ENCODE measurements at places on chromosomes 13 and 19.

DNA sequence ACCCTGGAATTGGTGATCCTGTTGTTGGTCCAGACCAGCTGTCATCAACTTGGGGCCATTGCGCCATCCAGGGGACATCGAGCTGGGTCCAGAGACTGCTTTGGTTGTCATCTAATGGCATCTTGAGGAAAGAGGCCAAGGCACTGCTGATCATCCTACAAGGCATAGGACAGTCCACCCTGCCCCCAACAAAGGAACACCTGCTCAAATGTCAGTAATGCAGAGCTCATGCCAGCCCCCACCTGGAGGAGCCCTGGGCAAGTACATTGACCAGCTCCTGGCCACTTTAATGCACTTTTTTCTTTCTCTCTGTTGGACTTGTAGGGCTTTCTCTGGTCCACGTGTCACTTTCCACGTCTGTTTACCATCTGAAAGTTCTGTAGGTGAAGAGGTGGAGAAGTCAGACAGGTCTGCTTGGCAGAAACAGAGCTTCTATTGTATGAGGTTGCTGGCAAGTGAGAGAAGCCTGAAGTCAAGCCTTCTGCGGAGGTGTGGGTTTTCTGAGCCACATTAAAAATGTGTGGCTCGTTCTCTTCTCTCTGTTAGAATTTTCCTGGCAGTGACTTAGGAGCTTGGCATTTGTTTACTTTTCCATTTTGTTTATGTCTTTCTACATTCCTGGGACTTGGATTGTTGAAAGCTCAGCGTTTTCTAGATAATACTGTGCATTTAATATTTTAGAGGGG is 124.0 kb upstream of the RNF113B start:
- peak; percentile 44 for DNase-seq

GRCh38 chr19:48868114-48868886 is at the start of gene PLEKHA4:
Gene PLEKHA4, minus strand, starts transcription at chr19:48868617. Its CDS starts 997 bp downstream, at chr19:48867620.
- DNase-seq: peak; percentile 71

- peak; percentile 61 for DNase-seq
These were observed at the start of gene GPR183 for GRCh38 chr13:99307247-99307646. Gene GPR183, minus strand, starts transcription at chr13:99307399. Its CDS starts 11,254 bp downstream, at chr13:99296145.

GRCh38 chr13:63948045-63948444 is 2532.4 kb upstream of the PCDH20 start:
- no peak for DNase-seq

GRCh38 chr13:99596180-99596579 is 94.9 kb downstream of the TM9SF2 start:
- no peak for DNase-seq

DNA sequence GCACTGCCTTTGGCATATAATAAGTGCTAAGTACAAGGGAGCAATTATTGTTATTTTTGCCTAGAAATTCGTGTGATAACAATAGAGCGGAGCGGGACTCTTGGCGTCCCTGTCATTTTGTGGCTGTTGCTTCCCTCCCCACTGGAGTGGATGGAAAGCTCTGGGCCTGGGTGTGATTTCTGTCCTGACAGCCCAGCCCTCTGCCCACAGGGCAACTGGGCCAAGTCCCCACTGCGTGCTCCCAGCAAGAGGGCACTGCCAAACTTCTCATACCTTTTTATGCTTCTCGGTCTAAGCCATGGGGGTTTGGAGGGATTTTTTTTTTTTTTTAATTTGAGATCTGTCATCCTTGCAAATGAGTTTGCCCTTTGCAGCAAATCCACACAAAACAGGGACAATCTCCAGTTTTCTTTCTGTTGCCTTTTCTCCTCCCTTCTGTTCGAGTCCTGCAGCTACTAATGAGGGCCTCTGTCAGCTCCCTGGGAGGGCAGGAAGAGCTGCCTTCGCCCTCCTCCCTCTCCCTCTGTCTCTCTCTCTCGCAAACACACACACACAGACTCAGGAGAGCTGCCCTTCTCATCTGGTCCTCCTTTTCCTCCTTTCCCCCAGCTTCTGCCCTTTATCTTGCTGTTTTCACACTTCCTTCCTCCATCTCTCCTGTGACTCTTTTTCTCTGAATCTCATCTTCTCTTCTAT is 103.9 kb downstream of the DNAJC15 start:
- DNase-seq: no peak

DNA sequence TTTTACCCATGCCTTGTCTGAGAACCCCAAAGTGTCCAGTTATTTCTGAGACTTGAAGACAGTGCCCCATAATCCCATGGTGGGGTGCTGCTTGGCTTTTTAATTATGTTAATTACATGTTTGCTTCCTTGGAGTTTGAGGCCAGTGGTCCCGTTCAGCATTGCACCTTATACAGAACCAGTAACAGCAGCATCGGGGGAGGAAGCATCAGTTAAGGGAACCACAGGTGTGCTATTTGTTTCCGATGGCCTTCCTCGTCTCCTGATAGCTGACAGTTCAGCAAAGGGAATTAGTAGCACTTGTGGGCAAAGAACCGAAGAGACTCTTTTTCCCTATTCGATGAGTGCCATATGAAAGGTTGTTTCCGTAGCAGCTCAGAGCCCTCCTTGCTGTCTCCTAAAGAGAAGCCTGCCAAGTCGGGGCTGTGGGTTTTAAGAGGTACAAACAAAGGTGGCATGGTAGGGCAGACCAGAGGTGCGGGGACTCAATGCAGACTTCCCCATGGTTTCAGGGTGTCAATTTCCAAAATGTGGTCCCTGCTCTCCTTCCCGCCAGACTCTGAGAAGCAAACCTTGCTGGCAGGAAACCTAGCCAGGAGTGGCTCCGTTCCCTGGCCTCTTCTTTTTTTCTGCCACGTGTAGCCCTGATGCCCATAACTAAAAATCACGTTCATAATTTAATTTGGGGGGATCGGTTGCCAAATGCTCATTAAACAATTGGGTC is 225.2 kb upstream of the TSHZ3 start:
- DNase-seq: no peak

DNA sequence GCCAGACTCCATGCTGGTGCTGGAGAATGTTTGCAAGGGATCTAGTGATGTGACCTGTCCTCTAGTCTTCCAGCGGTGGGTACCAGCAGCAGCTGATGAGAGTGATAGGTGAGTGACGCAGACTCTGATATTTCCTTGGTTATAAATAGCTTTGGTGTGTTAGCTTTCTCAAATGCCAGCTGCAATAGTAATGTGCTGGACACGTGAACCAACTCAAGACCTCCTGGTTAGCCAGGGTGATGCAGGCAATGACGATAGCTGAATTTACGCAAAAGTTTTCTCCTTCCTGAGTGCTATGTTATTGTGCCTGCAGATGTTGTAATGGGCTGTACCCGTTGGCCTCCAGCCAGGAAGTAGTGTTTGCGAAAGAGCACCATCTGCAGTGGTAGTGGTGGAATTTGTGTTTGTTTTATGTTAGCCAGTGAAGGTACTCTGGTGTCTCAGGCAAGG is 129.5 kb downstream of the CYSLTR2 start:
- DNase-seq: peak; percentile 24

GRCh38 chr19:3983936-3984583 is 1.2 kb downstream of the EEF2 start:
- DNase-seq: peak; percentile 53

DNA sequence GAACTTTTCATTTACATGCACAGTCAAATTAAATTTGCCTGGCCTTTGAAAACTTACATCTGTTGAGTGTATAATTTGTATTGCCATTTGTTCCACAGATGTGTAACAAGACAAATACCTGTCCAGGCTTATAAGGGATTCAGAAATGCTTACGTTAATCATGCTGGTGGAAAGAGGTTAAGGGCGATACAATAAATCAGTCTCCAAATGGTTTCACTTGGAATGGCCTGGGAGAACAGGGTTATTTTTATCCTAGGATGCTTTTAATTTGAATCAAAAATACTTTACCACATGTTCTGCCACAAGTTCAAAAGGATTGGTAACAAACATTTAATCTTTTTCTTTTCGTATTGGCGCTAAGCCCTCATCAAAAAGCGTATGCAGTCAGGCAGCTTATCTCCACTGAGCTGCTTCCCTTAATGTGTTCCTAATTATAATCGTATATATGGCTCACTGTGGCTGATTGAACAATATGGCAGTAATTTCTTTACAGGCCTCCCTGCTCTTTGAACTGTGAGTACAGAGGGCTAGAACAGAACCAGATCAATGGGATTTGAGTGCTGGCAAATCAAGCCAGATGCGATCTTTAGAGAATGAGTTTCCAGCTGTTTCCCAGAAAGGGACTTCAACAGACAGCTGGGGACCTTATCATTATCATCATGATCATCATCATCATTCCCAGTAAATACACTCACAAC is 425.7 kb downstream of the SPRY2 start:
- DNase-seq: no peak

- DNase-seq: no peak
These were observed 112.5 kb downstream of the SACS start for GRCh38 chr13:23320926-23321534.

DNA sequence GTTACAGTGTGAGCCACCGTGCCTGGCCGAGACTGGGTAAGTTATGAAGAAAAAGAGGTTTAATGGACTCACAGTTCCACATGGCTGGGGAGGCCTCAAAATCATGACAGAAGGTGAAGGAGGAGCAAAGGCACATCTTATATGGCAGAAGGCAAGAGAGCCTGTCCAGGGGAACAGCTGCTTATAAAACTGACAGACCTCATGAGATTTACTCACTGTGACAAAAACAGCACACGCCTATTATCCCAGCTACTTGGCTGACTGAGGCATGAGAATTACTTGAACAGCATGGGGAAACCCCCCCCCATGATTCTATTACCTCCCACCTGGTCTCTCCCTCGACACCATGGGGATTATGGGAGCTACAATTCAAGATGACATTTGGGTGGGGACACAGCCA is 23.4 kb upstream of the ZNF561 start:
- no peak for DNase-seq

GRCh38 chr13:50419896-50420295 is 404.7 kb downstream of the KCNRG start:
- DNase-seq: no peak

GRCh38 chr13:25136880-25137787 is 35.0 kb downstream of the AMER2 start:
- no peak for DNase-seq

- peak; percentile 63 for DNase-seq
These were observed 2.5 kb downstream of the CFD start for GRCh38 chr19:861756-862580.

DNA sequence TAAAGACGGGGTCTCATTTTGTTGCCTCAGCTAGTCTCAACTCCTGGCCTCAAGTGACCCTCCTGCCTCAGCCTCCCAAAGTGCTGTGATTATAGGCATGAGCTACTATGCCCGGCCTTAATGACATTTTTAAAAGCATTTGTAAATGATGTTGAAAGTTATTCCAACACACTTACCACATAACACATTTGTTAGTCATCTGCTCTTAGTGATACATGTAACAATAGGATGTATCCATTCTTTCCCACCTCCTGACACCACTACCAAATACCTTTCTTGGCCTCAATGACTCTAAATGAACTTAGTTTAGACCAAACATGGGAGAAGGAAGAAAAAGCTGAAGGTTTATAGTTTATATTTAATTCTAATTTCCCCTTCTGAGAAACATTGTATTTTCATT is 59.8 kb upstream of the MEDAG start:
- DNase-seq: no peak

- DNase-seq: peak; percentile 83
These were observed 2.0 kb downstream of the OLFM2 start for GRCh38 chr19:9934132-9934950.

- peak; percentile 7 for DNase-seq
These were observed 33.8 kb upstream of the GTF2F2 start for GRCh38 chr13:45086484-45086883.

DNA sequence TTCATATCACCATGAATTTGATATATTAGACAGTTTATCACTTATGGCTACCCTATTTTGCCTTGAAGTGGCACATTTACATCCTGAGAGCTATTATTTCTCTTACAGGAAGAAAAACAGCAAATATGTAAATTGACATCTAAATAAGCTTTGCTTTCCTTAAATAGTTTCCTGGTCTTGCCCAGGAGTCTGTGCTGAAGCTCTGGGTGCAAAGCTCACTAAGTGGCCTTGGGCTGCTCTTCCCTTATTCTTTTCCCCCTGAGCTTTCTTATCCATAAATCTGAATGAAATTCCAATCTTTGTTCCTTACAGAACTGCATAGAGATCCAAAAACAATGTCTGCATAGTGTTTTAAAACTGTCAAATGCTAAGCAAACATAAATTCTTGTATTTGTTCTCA is 56.3 kb downstream of the TNFSF13B start:
- DNase-seq: no peak

DNA sequence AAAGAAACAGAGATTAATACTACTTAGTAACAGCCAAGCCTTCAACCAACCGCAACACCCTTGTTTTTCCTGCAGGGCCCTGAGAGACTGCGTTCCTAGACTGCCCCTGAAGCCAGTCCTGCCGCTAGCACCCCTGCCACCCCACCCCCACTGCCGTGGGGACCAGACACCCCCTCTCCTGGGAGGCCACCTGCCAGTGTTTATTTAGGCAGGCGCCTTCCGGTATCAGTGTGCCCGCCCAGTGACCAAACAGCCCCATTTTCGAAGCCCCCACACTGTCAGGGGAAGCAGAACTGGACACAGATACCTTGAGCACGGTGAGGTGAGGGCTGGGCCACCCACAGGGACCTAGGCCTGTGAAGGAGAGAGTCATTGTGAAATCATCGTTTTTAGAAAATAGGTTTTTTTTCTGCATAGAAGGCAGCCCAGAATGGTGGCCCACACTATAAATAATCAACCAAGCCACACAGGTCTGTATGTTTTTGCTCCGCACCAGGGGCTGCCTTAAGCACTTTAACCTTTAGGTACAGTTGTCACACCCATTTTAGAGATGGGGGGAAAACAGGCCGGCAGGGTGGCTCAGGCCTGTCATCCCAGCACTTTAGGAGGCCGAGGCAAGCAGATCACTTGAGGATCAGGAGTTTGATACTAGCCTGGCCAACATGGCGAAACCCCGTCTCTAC is 3.5 kb upstream of the TLE5 start:
- DNase-seq: no peak

DNA sequence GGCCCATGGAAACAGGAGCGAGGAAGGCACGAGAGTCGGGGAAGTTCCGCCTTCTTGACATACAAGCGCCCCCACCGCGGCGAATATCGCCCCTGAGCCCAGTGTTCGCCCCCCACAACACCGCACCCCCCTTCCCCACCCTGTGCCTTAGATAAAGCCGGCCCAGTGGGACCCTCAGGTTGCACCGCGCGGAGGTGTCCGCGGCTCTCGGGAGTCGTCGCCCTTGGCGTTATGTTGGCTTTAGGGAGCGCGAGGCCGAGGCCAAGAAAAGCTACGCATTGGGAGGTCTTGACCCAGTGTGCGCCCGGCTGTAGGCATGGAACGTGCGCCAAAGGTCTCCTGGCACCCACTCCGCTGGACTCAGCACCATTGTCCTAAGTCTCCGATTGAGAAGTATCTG is 603 bp upstream of the ZNF132 start:
- DNase-seq: no peak

- DNase-seq: no peak
These were observed 66.2 kb downstream of the ZMYM2 start for GRCh38 chr13:20024702-20025101.

- no peak for DNase-seq
These were observed 17.2 kb downstream of the CAPS start for GRCh38 chr19:5931251-5931650.

- DNase-seq: no peak
These were observed 74.7 kb downstream of the GADD45B start for GRCh38 chr19:2550431-2551171.

All from hepatic stellate cell (primary cell).